Coronary artery (tissue), 2 donors: ENCODE measurements at places on chromosomes 5 and 9.

DNA sequence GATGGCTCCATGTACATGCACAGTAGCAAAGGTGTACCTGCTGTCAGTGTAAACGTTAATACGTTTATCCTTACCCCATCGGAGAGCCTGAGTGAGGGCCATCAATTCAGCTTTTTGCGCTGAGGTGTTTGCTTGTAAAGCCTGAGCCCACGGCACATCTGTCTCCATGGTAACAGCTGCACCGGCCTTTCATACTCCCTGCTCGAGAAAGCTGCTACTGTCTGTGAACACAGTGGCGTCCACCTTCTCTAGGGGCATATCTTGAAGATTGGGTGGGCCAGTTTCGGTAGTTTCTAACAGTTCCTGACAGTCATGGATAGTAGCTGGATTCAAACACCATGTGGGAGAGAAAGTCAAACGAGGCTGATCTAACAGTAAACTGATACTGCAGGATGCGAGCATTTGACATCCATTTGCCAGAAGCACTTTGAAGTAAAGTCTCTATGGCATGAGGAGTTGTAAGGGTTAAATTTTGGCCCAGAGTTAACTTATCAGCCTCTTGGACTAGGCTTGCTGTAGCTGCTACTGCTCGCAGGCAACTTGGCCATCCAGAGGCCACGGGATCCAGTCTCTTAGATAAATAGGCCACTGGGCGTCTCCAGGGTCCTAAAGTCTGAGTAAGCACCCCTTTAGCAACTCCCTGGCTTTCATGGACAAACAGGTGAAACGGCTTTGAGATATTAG, 21.0 kb upstream of the RHOBTB3 start:
- DNase-seq: no peak

GRCh38 chr5:111280282-111280951, 56.2 kb downstream of the CAMK4 start:
- DNase-seq: no peak

DNA sequence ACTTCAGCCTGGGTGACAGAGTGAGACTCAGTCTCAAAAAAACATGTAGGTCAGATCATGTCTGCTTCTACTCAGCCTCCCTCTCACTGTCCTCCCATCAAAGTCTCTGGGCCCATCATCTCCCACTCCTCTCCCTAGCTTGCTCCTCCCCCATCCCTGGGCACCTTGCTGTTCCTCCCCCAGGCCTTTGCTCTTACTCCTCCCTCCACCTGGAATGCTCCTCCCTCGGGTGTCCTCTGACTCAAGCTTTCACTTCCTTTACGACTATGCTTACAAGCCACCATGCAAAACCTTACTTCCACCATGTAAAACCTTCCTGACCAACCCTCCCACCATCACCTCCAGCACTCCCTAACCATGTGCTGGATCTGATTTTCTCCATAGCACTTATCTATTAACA, 51.5 kb downstream of the MTMR12 start:
- no peak for DNase-seq

DNA sequence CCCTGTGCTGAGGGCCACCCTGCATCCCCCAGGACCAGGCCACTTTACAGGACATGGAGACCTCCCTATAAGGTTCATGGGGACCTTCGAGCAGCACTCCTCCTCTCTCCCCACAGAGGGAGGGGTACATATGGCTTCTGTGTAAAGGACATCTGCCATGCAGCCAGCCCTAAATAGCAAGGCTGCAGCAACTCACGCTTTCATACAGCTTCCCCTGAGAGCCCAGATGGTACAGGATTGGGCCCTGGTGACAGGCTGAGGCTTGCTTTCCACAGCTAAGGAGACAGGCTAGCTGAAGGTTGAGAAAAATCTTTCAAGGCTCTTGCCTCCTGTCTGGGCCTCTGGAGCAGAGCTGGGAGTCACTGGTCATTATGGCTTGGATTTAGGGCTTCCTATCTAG, 147.0 kb upstream of the ZNF366 start:
- DNase-seq: no peak

- no peak for DNase-seq
Measured at GRCh38 chr9:18834740-18835361, 198.2 kb downstream of the SAXO1 start.

- DNase-seq: no peak
Measured at GRCh38 chr9:1285526-1285925, 235.4 kb downstream of the DMRT2 start.

DNA sequence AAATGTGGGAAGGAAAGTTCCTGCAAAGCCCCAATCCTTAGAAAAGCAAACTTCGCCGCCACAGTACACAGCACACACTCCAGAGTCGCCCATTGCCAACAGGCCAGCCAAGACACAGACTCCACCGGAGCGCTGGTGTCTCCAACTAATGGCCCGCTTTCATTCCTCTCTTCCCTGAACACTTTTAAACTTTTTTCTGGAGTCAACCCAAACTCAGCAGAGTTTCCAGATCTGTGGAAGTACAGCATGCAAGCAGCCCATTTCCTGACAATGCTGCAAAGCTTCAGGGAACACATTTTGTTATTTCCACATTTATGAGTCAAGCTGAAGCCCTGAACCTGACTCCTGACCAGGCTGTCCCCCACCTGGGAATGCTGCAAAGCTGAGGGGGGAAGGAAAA, 351.9 kb downstream of the NFIB start:
- no peak for DNase-seq

DNA sequence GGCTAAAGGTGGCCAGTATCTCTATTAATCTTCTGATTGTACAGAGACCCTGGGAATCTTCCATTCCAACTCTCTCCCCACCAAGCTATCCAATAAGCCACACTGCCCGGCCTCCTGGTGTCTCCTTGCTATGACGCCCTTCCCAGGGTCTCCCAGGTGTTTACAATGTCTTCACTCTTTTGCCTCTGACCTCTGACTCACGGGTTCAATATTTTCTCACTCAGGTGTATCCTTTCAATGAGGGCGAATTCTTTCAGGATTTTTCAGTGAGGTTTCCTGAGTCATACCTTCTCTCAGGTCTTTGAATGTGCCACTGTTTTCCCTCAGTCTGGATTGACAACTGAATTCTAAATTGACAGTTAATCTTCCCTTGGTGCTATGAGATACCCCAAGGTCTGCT, 53.7 kb upstream of the IRX4 start:
- DNase-seq: no peak

- no peak for DNase-seq
Measured at GRCh38 chr5:179823937-179824744, 3.4 kb downstream of the SQSTM1 start.

GRCh38 chr9:96150324-96151227, 151.4 kb downstream of the HSD17B3 start:
- no peak for DNase-seq

DNA sequence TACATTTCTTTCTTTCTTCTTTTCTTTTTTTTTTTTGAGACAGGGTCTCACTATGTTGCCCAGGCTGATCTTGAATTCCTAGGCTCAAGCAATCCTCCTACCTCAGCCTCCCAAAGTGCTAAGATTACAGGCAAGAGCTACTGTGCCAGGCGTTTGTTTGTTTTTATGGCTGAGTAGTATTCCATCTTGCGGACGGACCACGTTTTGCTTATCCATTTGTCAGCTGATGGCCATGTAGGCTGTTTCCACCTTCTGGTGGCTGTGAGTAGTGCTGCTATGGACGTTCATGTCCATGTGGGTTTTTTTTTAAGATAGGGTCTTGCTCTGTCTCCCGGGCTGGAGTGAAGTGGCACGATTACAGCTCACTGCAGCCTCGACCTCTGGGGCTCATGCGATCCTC, 2.5 kb downstream of the DOK3 start:
- no peak for DNase-seq

DNA sequence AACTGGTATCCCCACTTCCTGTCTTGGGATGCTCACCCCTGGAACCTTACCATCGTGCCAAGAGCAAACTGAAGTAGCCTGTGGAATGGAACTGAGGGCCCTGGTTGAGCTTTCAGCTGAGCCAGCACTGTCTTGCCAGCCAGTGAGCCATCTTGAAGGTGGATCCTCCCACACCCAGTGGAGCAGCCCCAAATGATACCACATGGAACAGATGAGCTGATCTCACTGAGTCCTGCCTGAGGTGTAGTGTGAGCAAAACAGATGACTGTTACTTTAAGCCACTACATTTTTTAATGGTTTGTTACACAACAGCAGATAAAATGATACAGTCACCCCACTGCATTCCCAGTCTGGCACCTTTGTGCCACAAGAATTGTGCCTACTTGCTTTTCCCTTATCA, 2.2 kb upstream of the PCYOX1L start:
- no peak for DNase-seq

DNA sequence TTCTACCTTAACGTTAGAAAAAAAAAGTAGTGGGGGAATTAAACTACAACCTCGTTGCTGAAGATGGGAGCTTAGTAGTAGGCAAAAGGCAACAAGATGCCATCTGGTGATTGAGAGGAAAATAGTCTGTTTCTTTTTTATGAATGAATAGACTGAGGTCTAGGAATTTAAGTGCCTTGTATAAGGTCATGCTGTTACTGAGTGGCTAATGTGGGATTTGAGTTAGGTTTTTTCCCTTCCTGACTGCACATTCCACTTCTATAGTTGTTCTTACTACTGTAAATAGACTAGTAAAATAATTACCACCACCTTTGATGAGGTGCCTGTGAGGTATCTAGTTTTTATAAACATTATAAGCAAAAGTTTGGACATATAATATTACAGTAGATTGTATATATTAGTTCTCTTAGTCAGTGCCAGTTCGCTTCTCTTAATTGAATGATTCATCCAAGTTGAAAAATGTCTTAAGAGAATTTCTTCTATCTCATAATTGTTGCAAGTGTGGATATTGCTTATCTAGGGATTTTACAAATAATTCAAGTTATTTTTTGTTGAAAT, 19.1 kb downstream of the FSD1L start:
- no peak for DNase-seq

DNA sequence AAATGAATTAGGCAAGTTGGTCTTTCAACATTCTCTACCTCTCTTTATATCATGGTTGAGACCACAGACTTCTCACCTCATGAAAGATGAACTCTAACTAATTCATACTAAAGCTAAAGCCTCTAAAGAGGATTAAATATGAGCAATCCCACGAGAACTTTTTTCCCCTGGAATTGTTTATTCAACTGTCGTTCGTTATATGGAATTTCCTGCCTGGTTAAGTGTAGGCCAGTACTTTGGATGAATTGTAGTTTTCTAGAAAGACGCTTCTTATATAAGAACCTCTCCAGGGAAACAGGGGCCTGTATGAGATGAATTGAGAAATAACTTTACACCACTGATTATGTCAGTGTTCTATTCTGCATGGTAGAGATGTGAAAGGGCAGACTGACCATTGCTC, 42.9 kb downstream of the PDCD1LG2 start:
- DNase-seq: no peak

- no peak for DNase-seq
Measured at GRCh38 chr5:37665272-37665671, 174.6 kb downstream of the GDNF start.

DNA sequence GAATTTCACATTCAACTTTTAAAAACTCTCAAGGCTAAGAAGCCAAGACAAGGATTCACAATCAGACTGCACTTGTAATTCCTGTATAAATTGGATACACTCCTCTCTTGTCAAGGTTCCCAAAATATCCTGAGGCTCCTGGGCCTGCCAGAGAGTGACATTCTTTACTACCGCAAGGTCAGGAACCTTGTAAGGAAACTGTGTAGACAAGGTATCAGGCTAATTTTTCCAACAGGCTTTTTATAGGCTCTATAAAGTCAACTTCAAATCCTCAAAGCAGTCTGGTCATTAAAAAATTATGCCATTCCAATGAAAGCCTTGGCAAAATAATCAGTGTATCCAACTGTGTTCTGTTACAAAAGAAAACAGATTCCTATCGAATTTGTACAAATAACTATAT, 15.5 kb upstream of the PAIP1 start:
- DNase-seq: no peak
